ENCODE measurements at places on chromosomes 1 and 21.

GRCh38 chr1:220818421-220819173, 31.9 kb downstream of the MTARC1 start:
- peak; percentile 92 for DNase-seq

DNA sequence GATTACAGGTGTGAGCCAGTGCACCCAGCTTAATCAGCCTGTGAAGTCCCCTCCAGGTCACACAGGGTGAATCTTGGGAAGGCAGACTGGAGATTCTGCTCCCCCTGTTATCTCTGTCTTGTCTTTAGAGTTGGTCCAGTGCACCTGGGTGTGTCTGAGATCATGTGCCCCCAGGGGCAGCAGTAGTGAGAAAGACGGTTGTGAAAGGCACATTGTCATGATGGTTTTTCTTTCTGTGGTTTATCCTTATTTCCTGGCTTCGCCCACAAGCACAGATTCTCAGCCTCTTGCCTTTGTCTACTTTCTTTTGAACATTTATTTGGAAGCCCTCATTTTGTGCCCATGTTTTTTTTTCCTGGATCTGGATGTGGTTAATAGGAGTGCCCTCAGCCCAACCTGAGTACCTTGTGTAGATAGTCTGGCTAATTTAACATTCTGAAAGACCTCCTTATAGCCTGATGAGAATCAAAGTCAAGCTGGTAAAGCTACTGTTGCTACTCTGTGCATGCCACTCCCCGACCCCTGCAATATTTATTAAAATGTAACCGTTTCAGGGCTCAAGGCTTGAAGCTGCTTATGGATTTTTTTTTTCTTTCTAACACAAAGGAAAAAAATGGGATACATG, 23.7 kb downstream of the UCK2 start:
- peak; percentile 37 for DNase-seq

DNA sequence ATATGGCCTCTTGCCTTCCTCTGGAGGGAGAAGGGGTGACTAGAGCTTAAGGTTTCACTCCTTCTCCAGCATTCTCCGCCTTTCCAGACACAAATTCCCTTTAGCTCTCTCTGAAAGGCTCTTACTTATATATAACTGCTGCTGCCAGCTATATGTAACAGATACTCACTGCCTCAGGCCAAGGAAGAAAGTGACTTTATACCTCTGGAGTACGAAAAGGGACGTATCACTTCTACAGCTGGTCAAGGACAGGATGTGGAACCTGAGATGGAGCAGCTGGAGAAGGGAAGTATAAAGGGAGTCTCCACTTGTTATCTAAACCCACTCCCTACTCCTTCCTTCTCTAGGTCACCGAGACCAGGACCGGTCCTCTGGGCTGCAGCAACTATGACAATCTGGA, 102.4 kb downstream of the BRINP2 start:
- no peak for DNase-seq

GRCh38 chr1:184393962-184394361, 7.1 kb downstream of the C1orf21 start:
- DNase-seq = peak; percentile 17

- DNase-seq = no peak
Measured at GRCh38 chr21:16185766-16186165, 456.0 kb downstream of the USP25 start.

GRCh38 chr1:164756741-164757140, 197.8 kb downstream of the PBX1 start:
- no peak for DNase-seq

DNA sequence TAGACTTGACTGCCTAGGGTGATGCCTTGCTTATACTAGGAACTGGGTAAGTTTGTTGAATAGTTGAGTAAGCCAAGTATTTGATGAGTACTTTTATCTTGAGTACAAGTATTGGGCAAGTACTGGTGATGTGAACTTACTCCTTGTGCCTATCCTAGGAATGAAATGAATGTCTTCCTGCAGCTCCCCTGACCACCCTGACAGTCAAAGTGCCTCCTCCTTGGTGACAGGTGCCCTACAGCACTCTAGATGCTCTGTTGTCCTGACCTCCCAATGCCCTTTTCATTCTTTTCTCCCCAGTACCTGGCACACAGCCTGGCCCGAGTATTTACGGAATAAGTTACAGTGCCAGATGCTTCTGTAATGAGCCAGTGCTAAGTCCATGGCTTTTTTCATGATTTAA, 25.5 kb downstream of the PCSK9 start:
- peak; percentile 53 for DNase-seq

- no peak for DNase-seq
Measured at GRCh38 chr1:201712387-201713085, 116.4 kb upstream of the IPO9 start.

GRCh38 chr1:161013131-161013487, 7.8 kb downstream of the F11R start:
- no peak for DNase-seq

GRCh38 chr1:54249819-54250435, 50.0 kb downstream of the MRPL37 start:
- DNase-seq = peak; percentile 35

GRCh38 chr1:97907886-97908285, 12.9 kb downstream of the DPYD start:
- no peak for DNase-seq

GRCh38 chr1:221023482-221023881, 144.2 kb downstream of the HLX start:
- DNase-seq = no peak

GRCh38 chr1:19809044-19809750, 5.9 kb downstream of the RNF186 start:
- DNase-seq = no peak

DNA sequence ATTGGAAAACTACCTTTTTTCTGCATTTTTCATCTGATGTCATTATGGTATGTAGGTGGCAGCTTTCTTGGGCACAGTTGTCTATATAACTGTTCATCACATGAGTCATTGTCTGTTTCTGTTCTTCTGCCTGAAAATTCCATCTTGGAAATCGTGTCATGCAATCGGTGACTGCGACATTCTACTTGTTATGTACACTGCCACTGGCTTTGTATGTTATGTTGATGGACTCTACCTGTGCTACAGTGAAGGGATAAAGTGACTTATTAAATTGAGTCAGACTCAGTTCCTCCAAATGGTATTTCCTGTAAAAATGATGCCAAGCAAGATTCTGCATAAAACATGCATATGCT, 8.6 kb downstream of the SMAP2 start:
- no peak for DNase-seq

GRCh38 chr1:168560370-168560769, 16.0 kb upstream of the XCL1 start:
- no peak for DNase-seq

GRCh38 chr1:234500269-234500668, 21.3 kb upstream of the TARBP1 start:
- DNase-seq = no peak

DNA sequence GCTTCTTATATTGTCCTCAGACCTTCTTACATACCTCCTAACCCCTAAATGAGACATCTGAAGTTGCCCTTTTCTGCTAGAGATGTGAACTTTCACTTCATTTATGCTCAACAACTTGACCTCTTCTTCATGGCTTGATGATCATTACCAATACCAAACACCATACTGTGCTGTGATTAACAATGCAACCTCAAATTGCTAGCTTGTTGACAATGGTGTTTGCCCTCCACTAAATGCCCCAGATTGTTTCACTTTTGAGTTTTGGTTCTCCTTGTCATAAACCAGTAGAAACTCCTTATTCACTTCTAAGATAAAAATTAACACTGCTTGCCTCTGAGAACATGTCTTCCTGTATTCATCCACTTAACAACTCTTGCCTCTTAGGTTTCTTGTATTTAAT, 5.6 kb downstream of the JAK1 start:
- no peak for DNase-seq

DNA sequence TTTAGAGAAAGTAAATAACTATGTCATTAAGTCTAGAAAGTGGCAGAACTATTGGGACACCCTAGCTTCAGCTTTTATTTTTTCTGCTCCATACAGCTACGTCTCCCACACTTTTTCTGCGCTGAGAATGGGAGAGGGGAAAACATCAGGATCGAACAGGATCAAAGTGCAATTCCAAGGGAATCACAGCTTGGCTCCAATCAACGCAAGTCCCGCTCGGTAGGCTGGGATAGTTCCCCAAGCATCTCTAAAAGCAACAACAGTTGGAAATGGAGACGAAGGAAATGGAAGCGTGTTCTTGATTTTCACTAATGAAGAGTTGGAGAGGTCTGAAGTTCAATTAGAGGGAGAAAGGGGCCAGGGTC, 536 bp downstream of the HMGCL start:
- DNase-seq = no peak

GRCh38 chr1:94061513-94062443, 59.2 kb downstream of the ABCA4 start:
- peak; percentile 72 for DNase-seq

GRCh38 chr1:77704736-77705135, 22.3 kb upstream of the ZZZ3 start:
- DNase-seq = no peak

GRCh38 chr1:80919426-80919825, 881.3 kb upstream of the ADGRL2 start:
- no peak for DNase-seq

DNA sequence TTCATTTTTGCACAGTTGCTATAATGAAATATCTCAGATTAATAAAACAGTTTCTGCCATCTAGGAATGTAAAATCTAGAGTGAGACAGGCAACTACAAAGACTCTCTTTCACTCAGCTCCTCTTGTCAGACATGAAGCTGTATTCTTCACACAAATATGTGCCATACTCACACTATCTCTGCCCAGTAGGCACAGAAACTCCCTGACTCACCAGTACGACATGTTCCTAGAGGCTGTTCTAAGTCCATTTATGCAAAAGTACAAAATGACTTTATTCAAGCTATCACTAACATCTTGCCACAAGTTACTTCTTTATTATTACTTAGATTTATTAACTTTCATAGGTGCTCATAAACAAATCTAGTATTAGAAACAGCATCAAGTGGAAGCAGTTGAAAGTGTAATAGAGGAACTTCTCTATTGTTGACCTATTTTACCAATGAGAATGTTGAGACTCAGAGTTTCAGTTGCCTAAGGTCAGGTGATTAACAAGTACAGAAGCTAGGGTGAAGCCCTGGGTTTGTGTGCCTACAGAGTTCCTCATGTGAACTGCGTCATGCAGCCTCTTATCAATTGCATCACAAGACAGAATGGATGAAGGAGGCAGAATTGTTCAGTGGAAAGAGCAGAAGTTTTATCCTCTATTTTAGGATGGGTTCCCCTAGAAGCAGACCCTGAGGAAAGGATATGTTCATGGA, 98.9 kb downstream of the RGS2 start:
- DNase-seq = peak; percentile 34

GRCh38 chr1:184806296-184806721, 51.7 kb upstream of the EDEM3 start:
- DNase-seq = no peak

- no peak for DNase-seq
Measured at GRCh38 chr1:212466898-212467650, 34.4 kb downstream of the NENF start.

DNA sequence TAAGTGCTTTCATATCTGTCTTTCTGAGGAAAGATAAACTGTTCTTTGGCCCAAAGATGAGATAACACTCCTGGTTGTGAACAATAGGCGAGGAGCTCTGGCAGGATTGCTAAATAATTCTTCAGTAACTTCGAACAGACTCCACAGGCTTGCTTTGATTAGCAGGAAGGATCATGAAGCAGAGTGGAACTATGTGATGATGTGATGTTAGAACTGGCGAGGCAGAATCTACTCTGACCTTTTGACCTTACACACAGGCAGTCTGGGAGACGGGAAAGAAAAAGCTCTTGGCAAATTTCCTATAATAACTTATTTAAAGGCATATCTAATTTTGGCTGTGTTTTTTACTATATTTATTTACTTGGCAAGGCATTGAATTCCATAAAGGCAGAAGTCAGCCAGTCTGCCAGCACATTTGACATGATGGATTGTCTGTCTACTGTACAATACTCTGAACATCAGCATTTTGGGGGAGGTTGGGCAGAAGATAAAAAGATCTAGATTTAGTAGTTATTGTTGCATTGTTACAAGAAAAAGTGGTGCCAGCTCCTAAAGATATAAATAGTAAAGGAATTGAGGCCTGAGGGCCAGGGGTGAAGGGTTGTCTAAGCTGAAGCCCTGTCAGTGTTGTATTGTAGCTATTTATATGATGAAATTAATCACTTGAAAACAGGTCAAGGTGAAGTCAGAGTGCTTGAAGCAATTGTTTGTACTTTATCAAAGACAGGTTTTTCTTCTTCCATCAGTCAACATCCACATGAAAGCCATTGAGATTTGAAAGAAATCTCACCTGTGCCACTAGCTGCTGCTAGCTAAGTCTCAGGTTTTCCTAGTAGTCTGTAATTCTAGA, 708.8 kb downstream of the LTN1 start:
- peak; percentile 94 for DNase-seq

DNA sequence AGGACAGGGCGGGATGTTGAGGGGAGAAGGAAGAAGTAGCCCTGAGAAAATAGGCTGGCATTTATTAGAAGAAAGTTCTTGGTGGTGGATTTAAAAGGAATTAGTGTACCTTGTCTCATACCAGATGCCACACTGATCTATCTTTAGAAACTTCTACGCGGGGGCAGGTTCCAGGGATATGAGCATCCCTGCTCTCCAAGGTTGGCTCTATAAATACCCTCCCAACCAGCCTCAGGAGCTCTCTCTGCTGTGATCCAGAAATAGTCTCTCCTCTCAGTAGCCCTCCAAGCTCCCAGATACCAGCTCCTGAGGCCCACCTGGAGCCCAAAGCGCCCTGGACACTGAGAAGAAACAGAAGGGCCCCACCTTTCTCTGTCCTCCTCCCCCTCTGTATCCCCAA, 128.3 kb upstream of the TNR start:
- DNase-seq = no peak

DNA sequence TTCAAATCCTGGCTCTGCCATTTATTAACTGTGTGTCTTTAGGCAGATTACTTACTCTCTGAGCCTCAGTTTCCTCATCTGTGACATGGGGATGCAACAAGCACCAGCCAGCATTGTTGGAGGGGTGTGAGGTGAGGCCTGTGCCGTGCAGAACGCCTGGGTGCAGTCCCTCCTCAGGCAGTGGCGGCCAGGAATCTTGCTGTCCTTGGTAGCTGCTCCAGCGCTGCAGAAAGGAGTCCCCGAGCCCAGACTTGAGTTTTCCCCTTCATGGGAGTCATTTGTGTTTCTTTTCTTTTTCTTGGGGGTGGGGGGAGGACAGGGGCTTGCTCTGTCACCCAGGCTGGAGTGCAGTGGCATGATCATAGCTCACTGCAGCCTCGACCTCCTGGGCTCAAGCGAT, 46.6 kb downstream of the DISP3 start:
- no peak for DNase-seq

- DNase-seq = no peak
Measured at GRCh38 chr1:6108937-6109614, 63.4 kb downstream of the KCNAB2 start.

Data from astrocyte (in vitro differentiated cells and primary cell).